NCI-H69 (cell line): ENCODE measurements at places on chromosomes 1 and 21.

GRCh38 chr1:112169517-112169916 lies 180.0 kb upstream of the KCND3 start:
- no peak for DNase-seq

DNA sequence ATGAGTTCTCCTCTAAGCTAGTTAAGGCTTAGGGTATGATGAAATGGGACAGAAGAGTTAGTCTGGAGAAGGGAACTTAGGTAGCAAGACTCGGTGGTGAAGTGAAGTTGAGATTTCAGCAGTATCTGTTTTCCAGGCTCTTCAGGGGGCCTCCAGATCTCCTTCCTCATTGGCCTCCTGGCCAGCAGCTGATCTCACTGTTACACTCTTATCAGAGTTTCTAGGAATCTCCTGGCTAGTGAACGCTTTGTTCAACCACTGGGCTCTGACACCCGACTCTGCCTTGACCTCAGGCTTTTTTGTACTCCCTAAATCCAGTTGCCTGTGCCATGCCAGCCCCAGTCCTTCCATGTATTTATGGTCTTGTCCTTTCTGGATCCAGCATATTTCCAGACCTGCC lies 311.0 kb downstream of the ASTN1 start:
- DNase-seq, result no peak

DNA sequence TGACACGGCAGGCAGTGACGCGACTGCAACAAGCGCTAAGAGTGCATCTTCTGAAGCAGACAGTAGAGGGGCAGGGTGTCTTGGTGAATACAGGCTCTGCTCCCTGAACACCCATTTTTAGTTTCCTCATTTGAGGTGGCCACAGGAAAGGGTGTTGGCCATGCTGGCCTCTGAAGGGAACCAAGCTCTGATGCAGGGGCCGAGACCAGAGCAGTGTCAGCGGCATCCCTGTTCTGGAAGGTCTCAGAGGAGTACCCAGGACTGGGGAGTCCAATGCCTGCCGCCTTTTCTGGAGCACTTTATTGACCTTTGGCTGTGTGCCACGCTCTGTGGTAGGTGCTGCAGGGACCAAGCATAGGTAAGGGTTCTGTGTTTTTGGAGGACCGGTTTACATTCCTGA lies 100.4 kb downstream of the KCNJ6 start:
- DNase-seq, result no peak

- DNase-seq, result no peak
Observed at GRCh38 chr1:19398309-19398760, 86.2 kb downstream of the SLC66A1 start.

- peak; percentile 5 for DNase-seq
Observed at GRCh38 chr1:231808990-231809389, 182.4 kb downstream of the DISC1 start.

GRCh38 chr1:93816970-93817678 lies 61.9 kb downstream of the DNTTIP2 start:
- DNase-seq, result peak; percentile 34

DNA sequence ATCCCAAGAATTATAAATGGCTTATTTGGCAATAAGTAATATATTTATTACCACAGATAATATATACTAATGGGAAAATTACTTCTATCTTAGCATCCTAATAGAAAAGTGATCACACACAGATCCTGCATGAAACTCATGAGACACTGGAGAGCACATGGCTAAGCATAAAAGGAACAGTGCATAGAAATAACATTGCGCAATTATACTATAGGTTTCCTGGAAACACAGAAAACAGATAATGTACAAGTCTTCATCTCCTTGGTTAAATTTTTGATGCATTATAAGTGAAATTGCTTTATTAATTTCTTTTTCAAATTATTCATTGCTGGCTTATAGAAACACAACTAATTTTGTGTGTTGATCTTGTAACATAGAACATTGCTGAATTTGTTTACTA lies 210.4 kb downstream of the USH2A start:
- DNase-seq, result no peak

DNA sequence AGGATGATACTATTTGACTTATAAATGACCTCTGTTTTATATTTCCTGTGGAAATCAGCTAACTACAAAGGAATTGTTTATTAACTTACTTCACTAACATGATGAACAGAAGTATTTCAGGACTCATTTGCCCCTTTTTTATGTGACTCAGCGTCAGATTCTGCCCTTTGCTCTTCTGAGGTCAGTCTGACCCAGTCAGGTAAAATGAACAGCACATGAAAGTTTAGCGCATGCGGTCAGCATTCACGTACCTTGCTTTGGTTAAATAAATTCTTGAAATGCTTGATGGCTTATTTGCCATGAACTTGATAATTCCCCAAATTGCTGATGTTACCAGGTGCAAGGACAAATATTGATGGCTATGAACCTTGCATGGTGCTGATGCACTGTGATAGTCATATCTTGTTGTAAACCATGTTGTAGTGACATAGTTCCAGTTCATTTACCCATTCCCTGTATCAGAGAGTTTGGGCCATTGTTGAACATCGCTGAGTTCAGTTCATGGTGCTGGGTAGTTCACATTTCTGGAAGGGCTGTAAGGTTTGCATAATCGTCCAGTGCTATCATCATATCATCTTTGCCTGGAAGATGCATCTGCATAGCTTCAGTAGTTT lies 133.4 kb downstream of the NFIA start:
- no peak for DNase-seq

- no peak for DNase-seq
Observed at GRCh38 chr1:200051620-200052019, 24.1 kb downstream of the NR5A2 start.

DNA sequence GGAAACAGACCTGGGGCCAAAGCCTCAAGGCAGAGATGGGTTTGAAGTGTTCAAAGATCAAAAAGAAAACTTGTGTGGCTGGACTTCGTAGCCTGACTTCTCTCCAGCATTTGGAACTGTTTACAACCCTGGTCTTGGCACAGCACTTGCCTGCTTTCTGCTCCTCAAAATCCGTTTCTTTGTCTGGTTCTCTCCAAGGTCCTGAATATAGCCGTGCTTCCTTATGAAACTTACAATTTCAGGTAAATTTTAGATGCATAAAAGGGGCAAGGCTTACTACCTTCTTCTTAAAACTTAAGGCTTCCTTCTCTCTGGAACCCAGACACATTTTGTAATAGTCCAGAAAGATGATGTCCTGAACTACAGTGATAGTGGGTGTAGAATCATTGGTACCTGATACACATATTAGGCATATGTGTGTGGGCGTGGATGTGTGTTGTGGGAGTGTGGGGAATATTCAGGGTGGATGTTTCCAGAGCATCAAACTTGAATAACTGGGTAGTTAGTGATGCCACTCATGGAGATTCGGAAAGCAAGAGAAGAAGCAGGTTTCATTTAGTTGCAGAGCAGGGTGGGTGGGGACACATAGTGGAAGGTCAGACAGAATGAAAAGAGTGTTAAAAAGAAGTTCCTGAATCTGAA lies 26.4 kb upstream of the FAM78B start:
- no peak for DNase-seq

- DNase-seq, result peak; percentile 88
Observed at GRCh38 chr1:74637296-74637695, 36.3 kb downstream of the ERICH3 start.

- DNase-seq, result peak; percentile 2
Observed at GRCh38 chr1:106952776-106953175, 103.7 kb upstream of the PRMT6 start.

GRCh38 chr1:157101149-157101548 lies 1.5 kb upstream of the ETV3L start:
- DNase-seq, result no peak

DNA sequence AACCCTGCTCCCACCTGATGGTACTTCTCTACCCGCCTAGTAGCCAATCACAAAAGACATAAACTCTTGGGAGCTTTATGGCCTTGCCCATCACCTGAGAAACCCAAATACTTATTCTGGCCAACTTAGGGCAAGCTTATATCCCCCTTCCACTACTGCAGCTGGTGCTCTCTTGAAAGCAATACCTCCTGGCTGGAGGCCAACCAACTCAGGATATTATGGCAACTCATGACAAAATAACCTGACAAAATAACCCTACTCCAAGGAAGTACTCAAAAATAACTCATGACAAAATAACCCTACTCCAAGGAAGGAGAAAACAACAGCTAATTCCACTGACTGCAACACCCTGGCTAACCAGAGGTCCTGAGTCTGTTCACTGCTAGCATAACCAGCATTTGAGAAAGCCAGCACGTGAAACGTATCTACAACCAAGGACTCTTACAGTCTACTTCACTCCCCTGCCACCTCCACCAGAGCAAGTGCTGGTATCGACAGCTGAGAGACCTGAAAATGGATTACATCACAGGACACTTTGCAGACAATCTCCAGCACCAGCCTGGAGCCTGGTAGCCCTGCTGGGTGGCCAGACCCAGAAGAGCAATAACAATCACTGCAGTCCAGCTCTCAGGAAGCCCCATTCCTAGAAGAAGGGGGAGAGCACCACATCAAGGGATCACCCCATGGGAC lies 179.9 kb downstream of the COL24A1 start:
- DNase-seq, result peak; percentile 91

DNA sequence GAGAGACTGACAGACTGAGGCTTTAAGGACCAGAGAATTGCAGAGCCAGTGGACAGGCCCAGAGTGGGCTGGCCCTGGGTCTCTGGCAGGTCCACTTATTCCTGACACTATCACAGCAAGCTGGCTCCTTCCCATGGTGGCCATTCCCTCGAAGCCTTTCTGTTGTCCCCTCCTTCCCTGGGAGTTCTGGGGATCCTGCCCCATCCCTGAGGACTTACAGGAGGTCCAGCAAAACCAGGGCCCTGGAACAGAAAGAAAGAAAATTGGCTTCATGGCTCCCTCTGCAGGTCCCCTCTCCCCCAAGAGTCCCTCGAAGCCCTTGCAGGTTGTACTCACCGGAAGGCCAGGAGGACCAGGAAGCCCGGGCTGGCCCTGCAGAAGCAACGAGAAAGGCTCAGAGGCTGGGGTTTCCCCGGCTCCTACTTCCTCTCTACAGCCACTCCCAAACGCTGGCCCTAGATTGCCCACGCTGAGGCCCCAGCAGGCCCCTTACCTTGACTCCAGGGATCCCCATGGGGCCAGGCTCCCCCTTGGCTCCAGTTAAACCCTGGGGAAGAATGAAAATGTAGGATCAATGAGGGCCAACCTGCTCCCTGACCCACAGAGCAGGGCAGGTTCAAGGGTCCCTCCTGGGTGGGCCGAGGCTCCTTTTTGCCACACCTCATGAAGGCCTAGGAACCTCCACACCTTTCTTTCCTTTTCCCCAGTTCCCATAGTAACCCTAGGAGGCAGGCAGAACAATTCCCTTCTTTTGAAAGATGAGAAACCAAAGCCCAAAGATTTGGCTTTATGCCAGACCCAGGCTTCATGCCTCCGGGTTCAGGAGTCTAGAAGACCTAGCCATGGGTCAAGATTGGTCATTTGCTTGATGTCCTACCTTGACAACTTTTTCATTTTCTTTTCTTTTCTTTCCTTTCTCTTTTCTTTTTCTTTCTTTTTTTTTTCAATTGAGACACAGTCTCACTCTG lies 4.6 kb downstream of the COL9A2 start:
- DNase-seq, result peak; percentile 55

DNA sequence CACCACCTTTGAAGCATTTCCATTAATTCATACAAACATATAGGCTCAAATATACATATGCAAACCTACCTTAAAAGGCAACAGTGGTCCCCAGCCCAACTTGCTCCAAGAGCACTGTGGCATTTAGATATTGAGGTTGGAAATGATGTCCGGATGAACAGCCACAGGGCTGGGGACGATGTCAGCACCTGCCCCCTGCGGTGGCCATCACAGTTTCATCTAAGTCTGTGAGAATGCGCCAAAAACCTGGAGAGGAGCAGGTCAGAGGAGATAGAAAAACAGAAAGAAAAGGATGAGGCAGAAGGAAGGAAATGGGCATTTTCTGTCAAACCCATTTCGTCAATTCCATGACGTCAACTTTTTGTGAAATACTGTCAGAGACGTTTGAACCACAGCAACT lies 67.4 kb downstream of the TIAM1 start:
- DNase-seq, result no peak

DNA sequence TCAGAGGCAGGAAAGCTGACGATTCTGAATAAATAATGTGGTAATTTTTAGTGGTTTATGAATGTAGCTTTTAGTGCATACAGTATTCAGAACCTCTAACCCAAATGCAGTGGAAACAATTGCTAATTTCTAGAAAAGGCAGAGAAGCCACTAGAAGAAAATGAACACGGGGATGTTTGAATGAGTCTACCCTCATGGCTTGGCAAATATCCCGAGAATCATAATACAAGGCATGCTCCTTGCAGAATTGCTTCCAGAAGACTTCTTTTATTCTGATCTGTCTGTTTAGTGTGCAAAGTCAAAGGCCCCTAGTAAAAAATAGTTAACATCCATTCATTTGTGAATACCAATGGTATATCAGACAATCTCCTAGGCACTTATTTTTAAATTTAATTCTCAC lies 246.8 kb downstream of the LMO4 start:
- DNase-seq, result no peak

GRCh38 chr1:198680174-198680875 lies 41.5 kb downstream of the PTPRC start:
- DNase-seq, result no peak

GRCh38 chr1:93977598-93977945 lies 68.3 kb upstream of the GCLM start:
- DNase-seq, result no peak
